ENCODE measurements at places on chromosomes 3 and 15. TPM values are rescaled to one million over a fixed set of nuclear protein-coding genes. Genes with fewer than 3 reads are reported as not detected.

GRCh38 chr3:123508178-123508577 is 59.3 kb upstream of the ADCY5 start:
- DNase-seq = no peak

GRCh38 chr3:158465074-158465473 is 105.9 kb upstream of the MLF1 start:
- no peak for DNase-seq

GRCh38 chr15:44136991-44137477 is 58.0 kb downstream of the FRMD5 start:
- no peak for DNase-seq

DNA sequence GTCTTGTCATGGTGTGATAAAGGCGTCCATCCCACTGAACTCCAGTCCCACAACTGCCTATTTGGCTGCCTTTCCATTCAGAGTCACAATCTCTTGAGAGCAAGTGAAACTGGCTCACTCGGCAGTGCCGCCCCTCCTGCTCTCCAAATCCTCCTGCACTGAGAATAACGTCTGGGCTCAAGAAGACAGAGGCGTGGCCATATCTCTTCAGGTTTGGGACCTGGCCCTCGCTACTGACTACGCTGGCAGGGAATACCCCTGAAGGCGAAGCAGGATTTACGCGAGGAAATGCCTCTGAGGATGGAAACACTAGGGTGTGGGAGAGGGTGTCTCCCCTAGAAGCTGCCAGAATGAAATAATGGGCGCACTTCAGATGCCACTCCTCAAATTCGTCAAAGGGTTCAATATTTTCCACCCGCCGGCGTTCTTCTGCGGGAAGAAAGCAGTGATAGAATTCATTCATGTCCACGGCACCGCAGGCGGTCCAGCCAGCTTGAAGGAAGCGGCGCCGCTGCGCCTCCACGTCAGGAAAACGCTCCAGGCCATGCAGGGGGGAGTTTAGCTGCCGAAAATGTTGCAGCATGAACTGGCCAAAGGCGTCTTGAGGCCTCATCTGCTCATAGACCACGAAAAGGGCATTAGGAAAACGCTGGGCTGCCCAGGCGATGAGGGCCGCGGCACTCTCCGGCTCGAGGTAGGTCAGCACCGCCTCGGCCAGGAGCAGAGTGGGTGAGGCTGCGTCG is 985 bp downstream of the LCMT2 start:
- DNase-seq = no peak

DNA sequence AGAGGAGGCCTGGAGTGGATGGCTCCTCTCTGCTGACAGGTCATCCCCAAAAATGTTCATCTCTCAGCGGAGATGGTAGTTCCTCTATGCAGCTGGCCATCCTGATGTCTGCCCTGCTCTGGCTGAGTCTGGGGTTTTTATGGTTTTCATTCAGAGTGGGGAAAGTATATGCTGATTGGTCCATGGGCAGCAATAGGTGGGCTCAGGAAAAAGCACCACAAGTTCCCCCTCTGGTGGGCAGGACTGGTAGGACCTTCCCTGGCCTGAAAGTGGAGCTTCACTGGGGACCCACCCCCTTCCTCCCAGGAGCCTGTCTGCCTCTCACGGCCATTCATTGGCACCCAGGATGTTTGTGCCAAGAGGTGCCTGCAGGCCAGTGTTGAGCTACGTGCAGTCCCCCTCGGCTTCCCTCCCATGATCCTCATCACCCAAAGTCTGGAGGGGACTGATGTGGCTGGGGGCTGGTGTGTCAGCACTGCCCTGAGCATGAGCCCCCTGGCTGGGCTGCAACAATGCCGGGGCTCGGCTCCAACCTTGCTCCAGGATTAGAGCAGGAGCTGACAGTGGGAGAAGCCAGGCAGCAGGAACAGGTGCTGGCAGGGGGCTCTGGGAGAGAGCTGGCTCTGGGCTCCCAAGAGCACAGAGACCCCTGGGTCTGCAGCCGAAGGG is 13.1 kb upstream of the BLOC1S6 start:
- DNase-seq = no peak

DNA sequence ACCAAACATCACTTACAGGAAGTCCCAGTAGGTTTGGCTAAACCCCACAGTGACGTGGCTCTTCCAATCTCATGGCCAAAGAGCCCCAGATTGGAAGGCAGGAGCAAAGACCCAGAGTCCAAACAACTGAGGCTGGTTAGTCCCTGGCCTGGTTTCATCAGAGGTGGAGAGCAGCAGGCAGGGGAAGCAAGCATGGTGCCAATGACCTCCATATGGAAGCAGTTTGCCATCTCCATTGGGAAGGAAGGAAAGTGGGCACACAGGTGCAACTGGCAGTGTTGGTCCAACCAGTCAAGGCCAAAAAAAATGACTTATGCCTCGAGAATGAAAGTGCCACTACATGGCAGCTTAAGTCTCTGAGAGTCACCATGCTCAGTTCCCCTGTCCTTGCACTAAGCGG is 175.9 kb downstream of the NTRK3 start:
- no peak for DNase-seq

GRCh38 chr15:30889196-30889595 is 14.5 kb upstream of the FAN1 start:
- no peak for DNase-seq

DNA sequence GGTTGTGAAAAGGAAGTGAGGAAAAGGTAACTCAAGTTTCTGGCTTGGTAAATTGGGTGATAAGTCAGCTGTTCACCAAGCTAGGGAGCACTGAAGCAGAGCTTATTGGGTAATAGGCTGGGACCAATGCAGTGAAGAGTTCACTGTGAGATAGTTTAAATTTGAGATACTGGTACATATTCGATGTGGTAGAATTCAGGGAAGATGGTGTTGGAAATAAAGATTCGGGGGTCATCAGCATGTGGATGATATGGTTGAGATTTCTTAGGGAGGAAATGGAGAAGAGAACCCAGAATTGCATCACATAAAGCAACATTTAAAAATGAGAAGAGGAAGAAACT is 16.9 kb downstream of the MME start:
- no peak for DNase-seq

GRCh38 chr3:58222161-58222724 is 11.5 kb upstream of the DNASE1L3 start:
- no peak for DNase-seq

GRCh38 chr3:55675478-55675877 is 188.4 kb upstream of the WNT5A start:
- no peak for DNase-seq

GRCh38 chr3:188750617-188751016 is 421.2 kb upstream of the TPRG1 start:
- DNase-seq = no peak

DNA sequence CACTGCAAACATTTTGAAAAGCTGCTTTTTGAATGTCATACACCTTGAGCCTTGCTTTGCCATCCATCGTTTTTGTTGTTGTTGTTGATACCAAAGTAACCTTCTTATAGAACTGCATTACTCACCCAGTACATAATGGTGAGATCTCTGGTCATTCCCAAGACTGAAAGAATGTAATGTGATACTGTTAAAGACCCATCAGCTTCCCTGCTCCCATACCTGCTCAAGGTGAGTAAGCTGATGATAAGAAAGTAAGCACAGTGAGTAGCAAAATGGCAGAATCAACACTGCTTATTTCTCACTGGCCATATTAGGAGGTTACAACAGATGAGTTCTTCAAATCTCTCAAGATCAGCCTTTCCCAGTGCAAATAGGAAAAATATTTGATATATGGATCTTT is 89.8 kb downstream of the CADPS start:
- DNase-seq = no peak

UBXN7 gene
- total RNA-seq = 33.3 TPM

DNA sequence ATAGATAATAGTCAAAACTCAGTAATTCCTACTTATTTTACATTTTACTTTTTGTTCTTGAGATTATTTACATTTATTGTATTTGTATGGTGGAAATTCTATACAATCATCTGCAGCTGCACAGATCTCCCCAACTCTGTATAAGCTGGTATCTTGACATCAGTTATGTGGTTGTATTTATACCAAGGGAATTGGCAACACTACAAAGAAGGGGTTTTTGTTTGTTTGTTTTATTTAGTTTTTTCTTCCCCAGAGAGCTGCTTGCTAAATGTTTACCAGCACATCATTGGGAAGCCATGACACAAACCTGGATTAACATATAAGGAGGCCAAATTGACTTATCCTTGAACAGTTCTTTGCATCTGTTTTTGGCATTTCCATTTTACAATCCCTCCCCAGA is 389.2 kb upstream of the KCNMB2 start:
- DNase-seq = no peak

CCR2 gene
- 0.91 TPM for total RNA-seq

DNA sequence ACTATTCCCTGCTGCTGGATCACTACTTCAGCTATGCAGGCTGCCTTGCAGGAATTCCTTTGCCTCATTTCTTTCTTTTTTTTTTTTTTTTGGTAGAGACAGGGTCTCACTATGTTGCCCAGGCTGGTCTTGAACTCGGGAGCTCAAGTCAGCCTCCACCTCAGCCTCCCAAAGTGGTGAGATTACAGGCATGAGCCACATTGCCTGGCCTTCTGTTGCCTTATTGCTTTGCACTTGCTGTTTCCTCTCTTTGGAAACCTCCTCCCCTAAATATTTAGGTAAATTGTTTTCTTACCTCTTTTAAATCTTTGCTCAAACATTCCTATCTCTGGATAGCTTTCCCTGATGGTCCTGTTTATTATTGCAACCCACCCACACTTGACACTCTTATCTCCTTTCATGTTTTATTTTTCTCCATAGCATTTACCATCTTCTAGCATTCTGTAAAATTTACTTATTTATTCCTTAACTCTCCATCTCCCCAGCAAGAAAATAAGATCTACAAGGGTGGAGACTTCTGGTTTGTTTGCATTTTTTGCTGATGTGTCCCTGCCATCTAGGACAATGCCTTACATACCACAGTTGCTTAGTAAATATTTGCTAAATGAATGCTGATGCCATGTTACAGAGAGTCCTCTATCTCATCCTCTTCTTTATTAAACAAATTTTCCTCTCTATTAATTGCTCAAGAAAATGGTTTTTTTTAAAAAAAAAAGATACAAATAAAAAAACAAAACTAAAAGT is 134.8 kb downstream of the P2RY1 start:
- no peak for DNase-seq

DNA sequence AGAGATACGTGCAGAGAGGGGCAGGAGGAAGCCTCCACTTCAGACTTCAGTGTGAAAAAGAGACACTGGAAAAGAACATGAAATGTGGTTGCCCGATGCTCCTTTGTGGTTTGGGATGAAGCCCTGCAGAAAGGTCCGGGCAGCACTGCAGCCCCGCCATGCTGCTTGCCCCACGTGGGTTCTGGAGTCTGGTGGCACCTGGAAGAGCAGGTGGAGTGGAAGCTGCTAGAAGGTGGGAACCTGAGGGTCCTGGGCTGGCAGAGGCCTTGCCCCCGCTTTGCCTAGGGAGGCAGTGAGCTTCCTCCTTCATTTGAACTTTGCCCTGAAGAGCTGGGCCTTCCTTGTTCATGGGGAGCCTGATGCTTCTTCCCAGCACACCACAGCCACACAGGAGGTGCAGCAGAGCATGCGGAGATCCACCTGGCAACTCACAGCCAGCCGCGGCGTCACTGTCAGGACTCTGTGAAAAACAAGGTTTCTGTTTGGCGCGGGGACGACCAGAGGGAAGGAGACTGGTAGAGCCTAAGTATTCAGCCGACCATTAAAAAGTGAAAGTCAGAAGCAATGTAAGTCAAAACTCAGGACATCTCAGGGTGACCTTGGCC is 59.0 kb downstream of the APBA2 start:
- DNase-seq = no peak

AADAC gene
- not detected for total RNA-seq
